Adrenal gland (tissue), 19 donors: ENCODE measurements at places on chromosomes 7 and 10. TPM values are rescaled to one million over a fixed set of nuclear protein-coding genes. Genes with fewer than 3 reads are reported as not detected.

The SORCS1 gene
- 0.86 TPM for total RNA-seq

The EGFR gene
- total RNA-seq, result 71.9 TPM

The C10orf95 gene
- total RNA-seq, result not detected

The TYW1B gene
- 4.7 TPM for total RNA-seq

The CPXM2 gene
- total RNA-seq, result 2.7 TPM

The LIPN gene
- total RNA-seq, result 0.11 TPM
